ENCODE measurements at places on chromosomes 6 and 20.

DNA sequence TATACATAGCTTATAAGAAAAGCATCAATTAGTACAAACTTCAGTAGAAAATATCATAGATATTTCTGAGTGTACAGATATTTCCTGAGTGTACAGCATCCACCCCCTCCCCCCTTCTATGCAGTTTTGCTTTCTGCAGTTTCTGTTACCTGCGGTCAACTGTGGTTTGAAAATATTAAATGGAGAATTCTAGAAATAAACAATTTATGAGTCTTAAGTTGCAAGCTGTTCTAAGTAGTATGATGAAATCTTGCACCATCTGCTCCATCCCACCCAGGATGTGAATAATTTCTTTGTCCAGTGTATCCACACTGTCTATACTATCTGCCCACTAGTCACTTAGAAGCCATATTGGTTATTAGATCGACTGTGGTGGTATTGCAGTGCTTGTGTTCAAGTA is 15.8 kb upstream of the GPR63 start:
- no peak overlapping the region for H3K4me3 ChIP-seq
- no peaks in the 10 kb centered on the region for H3K36me3 ChIP-seq
- no peak for DNase-seq

DNA sequence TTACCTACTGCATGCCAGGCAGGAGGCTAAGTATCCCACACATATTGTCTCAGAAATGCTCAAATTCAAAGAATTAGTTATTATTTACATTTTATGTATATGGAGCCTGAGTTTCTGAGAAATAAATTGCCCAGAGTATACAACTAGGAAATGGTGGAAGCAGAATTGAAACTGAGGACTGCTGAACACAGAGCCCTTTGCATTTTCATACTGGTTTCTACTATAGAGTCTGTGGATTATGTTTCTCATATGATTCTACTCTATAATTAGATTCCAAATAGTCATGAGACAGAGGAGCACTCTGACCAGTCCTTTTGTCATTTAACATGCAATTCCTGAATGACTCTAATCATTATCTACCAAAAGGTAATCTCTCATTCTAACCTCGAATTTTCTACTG is 254.3 kb downstream of the LMBRD1 start:
- H3K36me3 ChIP-seq = no peaks in the 10 kb centered on the region
- no peaks in the 10 kb centered on the region for H3K4me1 ChIP-seq
- H3K27me3 ChIP-seq = peaks cover 2% of the 10 kb centered on the region
- H3K4me3 ChIP-seq = no peak overlapping the region

DNA sequence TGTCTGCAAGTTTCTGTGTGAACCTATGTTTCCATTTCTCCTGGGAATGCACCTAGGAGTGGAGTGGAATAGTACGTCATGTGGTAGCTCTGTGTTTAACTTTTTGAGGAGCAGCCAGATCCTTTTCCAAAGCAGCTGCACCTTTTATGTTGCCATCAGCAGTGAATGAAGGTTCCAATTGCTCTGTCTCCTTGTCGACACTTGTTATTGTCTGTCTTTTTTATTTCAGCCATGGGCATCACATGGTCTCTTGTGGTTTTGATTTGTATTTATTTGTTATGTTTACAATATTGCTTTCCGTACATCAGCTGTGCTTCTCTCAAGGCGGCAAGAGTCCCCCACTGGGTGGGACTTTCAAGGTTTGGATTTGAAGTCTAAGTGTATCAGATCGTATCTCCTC is 33.9 kb upstream of the STX16 start:
- H3K27ac ChIP-seq = no peak overlapping the region
- DNase-seq = no peak
- H3K27me3 ChIP-seq = peaks cover 27% of the 10 kb centered on the region

- H3K27ac ChIP-seq = no peak overlapping the region
- no peaks in the 10 kb centered on the region for H3K4me1 ChIP-seq
- DNase-seq = no peak
- H3K27me3 ChIP-seq = no peaks in the 10 kb centered on the region
- no peak overlapping the region for H3K4me3 ChIP-seq
These were observed 202.8 kb upstream of the CITED2 start for GRCh38 chr6:139577124-139577762.

GRCh38 chr6:166629628-166630027 is 2.6 kb upstream of the RPS6KA2 start:
- H3K27me3 ChIP-seq = peaks cover 40% of the 10 kb centered on the region
- no peak for DNase-seq
- no peaks in the 10 kb centered on the region for H3K36me3 ChIP-seq
- no peak overlapping the region for H3K4me3 ChIP-seq

GRCh38 chr6:36958775-36959554 is 4.4 kb downstream of the PI16 start:
- H3K4me3 ChIP-seq = no peak overlapping the region
- H3K27ac ChIP-seq = no peak overlapping the region
- no peaks in the 10 kb centered on the region for H3K27me3 ChIP-seq
- peaks cover 51% of the 10 kb centered on the region for H3K4me1 ChIP-seq

DNA sequence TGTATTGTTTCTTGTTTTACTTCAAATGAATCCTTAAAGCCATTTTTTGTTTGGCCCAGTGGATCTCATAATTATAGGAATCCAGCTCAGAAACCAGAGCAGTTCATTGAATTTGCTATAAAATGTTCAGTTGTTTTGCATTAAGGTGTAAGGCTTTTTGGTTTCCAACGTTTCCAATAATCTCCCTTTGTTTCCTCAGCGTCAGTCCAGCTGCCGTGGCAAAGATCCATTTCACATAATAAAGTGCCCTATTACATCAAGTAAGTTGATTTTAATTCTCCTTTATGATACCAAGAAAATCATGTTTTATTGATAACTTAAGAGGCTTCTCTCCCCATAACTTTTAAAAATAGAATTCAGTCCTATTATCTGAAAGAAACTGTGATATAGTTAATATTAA is 472.6 kb downstream of the UTRN start:
- H3K4me3 ChIP-seq = no peak overlapping the region
- H3K27ac ChIP-seq = no peak overlapping the region
- peaks cover 58% of the 10 kb centered on the region for H3K36me3 ChIP-seq
- H3K27me3 ChIP-seq = no peaks in the 10 kb centered on the region
- DNase-seq = no peak
